Frontal cortex (tissue), 4 donors: ENCODE measurements at places on chromosomes 2 and 18. TPM values are rescaled to one million over a fixed set of nuclear protein-coding genes. Genes with fewer than 3 reads are reported as not detected.

PROKR1 gene
- 0.82 TPM for total RNA-seq

RGPD4 gene
- not detected for total RNA-seq

CXCR1 gene
- total RNA-seq, result under 0.01 TPM

DLGAP1 gene
- total RNA-seq, result 57.1 TPM

OSBPL1A gene
- total RNA-seq, result 42.8 TPM

PSMA8 gene
- not detected for total RNA-seq

SRD5A2 gene
- not detected for total RNA-seq

CYRIA gene
- 227 TPM for total RNA-seq

C2orf66 gene
- total RNA-seq, result not detected

YPEL5 gene
- total RNA-seq, result 133 TPM

ERMN gene
- total RNA-seq, result under 0.01 TPM

SP5 gene
- total RNA-seq, result 0.82 TPM

DPP4 gene
- total RNA-seq, result 8.6 TPM

CCDC142 gene
- total RNA-seq, result 33.0 TPM

TTR gene
- total RNA-seq, result 0.82 TPM

ZNG1B gene
- 37.5 TPM for total RNA-seq

COL4A3 gene
- under 0.01 TPM for total RNA-seq

FOXI3 gene
- 0.41 TPM for total RNA-seq

RPE gene
- total RNA-seq, result 68.5 TPM

CCDC195 gene
- not detected for total RNA-seq

DNER gene
- 79.9 TPM for total RNA-seq

KRTCAP3 gene
- total RNA-seq, result not detected

CNDP1 gene
- total RNA-seq, result under 0.01 TPM

BMP10 gene
- not detected for total RNA-seq

LAPTM4A gene
- total RNA-seq, result 92.9 TPM

COL6A3 gene
- total RNA-seq, result 12.2 TPM

TTC32 gene
- 10.6 TPM for total RNA-seq

PDE11A gene
- total RNA-seq, result 1.2 TPM

REG3G gene
- not detected for total RNA-seq

LIMS3 gene
- total RNA-seq, result 0.82 TPM
